ENCODE measurements at places on chromosomes 11 and 22. TPM values are rescaled to one million over a fixed set of nuclear protein-coding genes. Genes with fewer than 3 reads are reported as not detected.

GRCh38 chr11:76288166-76288980 lies 82.1 kb upstream of the WNT11 start:
- no peak for DNase-seq
- no peaks in the 10 kb centered on the region for H3K27me3 ChIP-seq
- H3K27ac ChIP-seq, result no peak overlapping the region
- no peaks in the 10 kb centered on the region for H3K36me3 ChIP-seq
- no peaks in the 10 kb centered on the region for H3K4me1 ChIP-seq

GRCh38 chr22:32628628-32629572 lies 154.3 kb downstream of the FBXO7 start:
- no peak for DNase-seq
- H3K4me1 ChIP-seq, result no peaks in the 10 kb centered on the region
- no peaks in the 10 kb centered on the region for H3K36me3 ChIP-seq
- H3K4me3 ChIP-seq, result no peak overlapping the region
- H3K27me3 ChIP-seq, result no peaks in the 10 kb centered on the region

GRCh38 chr11:64764753-64765152 lies 5.0 kb upstream of the PYGM start:
- no peaks in the 10 kb centered on the region for H3K27me3 ChIP-seq
- no peaks in the 10 kb centered on the region for H3K4me1 ChIP-seq
- peak overlapping the region; percentile 84 for H3K27ac ChIP-seq
- H3K36me3 ChIP-seq, result peaks cover 68% of the 10 kb centered on the region
- H3K4me3 ChIP-seq, result no peak overlapping the region
- DNase-seq, result no peak

GRCh38 chr11:109731451-109731850 lies 309.5 kb downstream of the C11orf87 start:
- no peak overlapping the region for H3K27ac ChIP-seq
- no peak for DNase-seq
- H3K36me3 ChIP-seq, result no peaks in the 10 kb centered on the region
- no peak overlapping the region for H3K4me3 ChIP-seq
- no peaks in the 10 kb centered on the region for H3K27me3 ChIP-seq

- H3K4me1 ChIP-seq, result no peaks in the 10 kb centered on the region
- no peaks in the 10 kb centered on the region for H3K36me3 ChIP-seq
- no peak for DNase-seq
- H3K4me3 ChIP-seq, result no peak overlapping the region
- H3K27ac ChIP-seq, result no peak overlapping the region
Measured at GRCh38 chr11:11748706-11749365, 92.9 kb upstream of the USP47 start.

DNA sequence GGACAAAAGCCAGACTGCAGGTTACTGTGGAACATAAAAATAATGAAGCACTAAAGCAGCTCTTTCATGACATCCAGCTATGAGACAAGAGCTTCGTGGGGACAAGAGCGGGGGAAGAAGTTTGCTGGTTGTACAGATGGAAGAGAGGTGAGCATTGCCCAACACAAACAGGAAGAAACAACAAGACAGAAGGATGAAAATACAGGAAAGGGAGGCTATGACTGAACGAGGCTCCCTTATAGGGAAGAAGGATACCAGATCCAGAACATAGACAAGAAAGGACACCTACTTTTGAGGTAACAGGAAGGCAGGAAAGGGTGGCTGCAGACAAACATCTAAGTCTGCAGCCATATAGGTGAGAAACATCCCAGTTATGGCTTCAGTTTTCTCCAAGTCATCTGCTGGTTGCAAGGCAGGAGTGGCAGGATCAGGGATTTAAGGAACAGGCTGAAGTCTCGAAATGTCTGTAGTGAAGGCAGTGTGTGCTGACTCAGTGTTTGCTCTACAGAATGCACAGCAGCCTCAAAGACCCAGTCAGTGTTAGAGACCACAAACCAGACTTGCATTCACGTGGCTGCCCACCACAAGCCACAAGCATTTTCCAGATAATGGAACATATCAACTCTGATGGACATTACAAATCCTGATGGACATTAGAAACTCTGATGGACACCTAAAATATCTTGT lies 1.9 kb downstream of the CLTCL1 start:
- no peaks in the 10 kb centered on the region for H3K36me3 ChIP-seq
- no peak overlapping the region for H3K4me3 ChIP-seq
- H3K27ac ChIP-seq, result no peak overlapping the region
- no peaks in the 10 kb centered on the region for H3K27me3 ChIP-seq

DNA sequence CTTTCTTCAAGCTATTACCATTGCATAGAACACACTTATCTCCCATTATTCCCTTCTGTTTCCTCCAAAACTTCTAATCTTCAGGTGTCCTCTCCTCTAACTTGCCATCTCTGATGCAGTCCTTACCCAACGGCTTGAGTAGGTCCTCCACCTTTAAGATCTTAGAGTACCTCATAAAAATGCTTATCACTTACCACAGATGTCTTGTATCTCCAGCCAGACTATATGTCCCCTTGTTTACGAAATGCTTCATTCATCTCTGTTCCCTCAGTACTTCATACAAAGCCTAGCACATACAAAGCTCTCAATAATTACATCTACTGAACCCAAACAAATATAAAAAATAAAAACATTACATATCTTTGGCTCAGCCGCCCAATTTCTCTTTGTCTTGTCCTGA lies 49.2 kb downstream of the PAK1 start:
- no peaks in the 10 kb centered on the region for H3K27me3 ChIP-seq

DNA sequence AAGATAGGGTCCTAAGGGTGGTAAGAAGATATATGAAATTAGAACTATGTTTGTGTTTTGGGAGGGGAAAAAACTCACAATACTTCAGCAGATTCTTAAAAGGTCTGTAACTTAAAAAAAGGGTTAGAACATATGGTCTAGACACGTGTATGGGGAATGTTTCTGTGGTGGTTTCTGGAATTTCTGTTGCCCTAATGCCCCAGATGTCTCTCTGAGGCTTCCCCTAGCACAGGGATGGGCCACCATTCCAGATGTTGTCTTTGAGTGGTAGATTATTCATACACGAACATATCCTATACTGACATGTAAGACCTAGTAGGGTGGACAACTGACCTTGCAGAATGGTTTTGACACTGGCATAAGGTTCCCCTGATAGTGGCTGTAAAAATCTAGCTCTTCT lies 26.2 kb downstream of the EHF start:
- H3K27ac ChIP-seq, result no peak overlapping the region
- no peaks in the 10 kb centered on the region for H3K27me3 ChIP-seq
- no peaks in the 10 kb centered on the region for H3K4me1 ChIP-seq
- no peaks in the 10 kb centered on the region for H3K36me3 ChIP-seq
- no peak for DNase-seq

- peak overlapping the region; percentile 99 for H3K27ac ChIP-seq
- no peaks in the 10 kb centered on the region for H3K4me1 ChIP-seq
- H3K4me3 ChIP-seq, result no peak overlapping the region
- no peaks in the 10 kb centered on the region for H3K27me3 ChIP-seq
- no peak for DNase-seq
Measured at GRCh38 chr11:65432686-65433582, 10.3 kb downstream of the NEAT1 start.

GRCh38 chr11:1099519-1100355 lies 25.1 kb downstream of the MUC2 start:
- H3K4me3 ChIP-seq, result no peak overlapping the region
- no peaks in the 10 kb centered on the region for H3K27me3 ChIP-seq
- H3K4me1 ChIP-seq, result no peaks in the 10 kb centered on the region
- no peak overlapping the region for H3K27ac ChIP-seq
- no peaks in the 10 kb centered on the region for H3K36me3 ChIP-seq

GRCh38 chr22:31206896-31207687 lies 5.0 kb upstream of the LIMK2 start:
- DNase-seq, result no peak
- no peaks in the 10 kb centered on the region for H3K4me1 ChIP-seq
- peaks cover 45% of the 10 kb centered on the region for H3K36me3 ChIP-seq
- H3K27ac ChIP-seq, result no peak overlapping the region

The CDHR5 gene
- 1.8 TPM for total RNA-seq

The ART5 gene
- not detected for total RNA-seq

The PRR33 gene
- not detected for total RNA-seq

The FOXRED2 gene
- total RNA-seq, result 4.2 TPM

The TTC36 gene
- 3.3 TPM for total RNA-seq

The CNGA4 gene
- total RNA-seq, result not detected

The PRR5L gene
- 4.3 TPM for total RNA-seq

The NCR3LG1 gene
- 2.5 TPM for total RNA-seq

The DUSP8 gene
- 2.7 TPM for total RNA-seq
